Hypothalamus (tissue), 51 donors: ENCODE measurements at places on chromosomes 4 and X.
A peak's percentile ranks its signal among the peaks of the same experiment; 100 is the strongest.

DNA sequence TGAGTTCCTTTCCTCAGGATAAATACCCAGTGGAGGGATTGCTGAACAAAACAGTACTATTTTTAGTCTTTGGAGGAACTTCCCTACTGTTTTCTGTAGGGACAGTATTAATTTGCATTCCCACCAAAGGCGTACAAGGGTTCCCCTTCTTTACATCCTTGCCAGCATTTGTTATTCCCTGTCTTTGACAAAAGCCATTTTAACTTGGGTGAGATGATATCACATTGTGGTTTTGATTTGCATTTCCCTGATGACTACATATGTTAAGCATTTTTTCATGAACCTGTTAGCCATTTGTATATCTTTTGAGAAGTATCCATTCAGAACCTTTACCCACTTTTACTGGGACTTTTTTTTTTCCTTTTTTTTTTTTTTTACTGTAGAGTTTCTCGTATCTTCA, 126.2 kb upstream of the ANXA10 start:
- no peak for DNase-seq

- DNase-seq = peak; percentile 4
These were observed 122.4 kb downstream of the C4orf33 start for GRCh38 chr4:129218360-129218759.

DNA sequence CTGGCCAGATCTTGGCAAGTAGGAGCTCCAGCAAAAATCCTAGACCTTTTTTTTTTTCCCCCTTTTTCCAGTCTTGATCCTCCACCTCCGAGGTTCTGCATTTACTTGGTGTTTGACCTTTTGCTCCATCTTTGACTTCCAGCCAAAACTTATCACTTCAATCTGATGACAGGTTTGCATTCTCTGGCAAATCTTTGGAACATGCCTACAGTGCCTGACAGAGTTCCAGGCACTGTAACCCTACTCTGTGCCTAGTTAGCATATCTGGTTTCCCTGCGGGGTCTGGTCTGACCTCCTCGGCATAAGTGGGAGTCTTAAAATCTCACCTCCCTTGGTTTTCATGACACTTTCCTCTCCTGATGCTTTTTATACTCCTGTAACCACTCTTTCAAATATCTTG, 39.4 kb upstream of the NR3C2 start:
- no peak for DNase-seq

GRCh38 chr4:13527981-13528820, 16.1 kb downstream of the NKX3-2 start:
- no peak for DNase-seq

DNA sequence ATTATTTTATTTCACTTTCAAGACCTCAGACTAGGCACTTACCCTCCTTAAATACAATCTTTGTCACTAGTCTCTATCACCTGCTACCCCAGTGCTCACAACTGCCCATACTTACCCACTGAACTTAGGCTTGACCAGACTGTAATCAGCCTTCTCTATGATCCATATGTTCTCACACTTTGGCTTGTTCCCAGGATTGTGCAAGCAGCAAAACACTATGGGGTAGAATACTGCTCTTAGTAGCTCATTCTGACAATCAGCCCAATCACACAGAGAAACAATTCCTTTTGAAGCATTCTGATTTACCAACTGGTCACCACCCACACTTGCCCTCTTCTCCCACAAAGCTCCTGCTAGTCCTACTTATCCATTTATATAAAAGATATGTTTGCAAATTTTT, 878.3 kb downstream of the FSTL5 start:
- DNase-seq = no peak

DNA sequence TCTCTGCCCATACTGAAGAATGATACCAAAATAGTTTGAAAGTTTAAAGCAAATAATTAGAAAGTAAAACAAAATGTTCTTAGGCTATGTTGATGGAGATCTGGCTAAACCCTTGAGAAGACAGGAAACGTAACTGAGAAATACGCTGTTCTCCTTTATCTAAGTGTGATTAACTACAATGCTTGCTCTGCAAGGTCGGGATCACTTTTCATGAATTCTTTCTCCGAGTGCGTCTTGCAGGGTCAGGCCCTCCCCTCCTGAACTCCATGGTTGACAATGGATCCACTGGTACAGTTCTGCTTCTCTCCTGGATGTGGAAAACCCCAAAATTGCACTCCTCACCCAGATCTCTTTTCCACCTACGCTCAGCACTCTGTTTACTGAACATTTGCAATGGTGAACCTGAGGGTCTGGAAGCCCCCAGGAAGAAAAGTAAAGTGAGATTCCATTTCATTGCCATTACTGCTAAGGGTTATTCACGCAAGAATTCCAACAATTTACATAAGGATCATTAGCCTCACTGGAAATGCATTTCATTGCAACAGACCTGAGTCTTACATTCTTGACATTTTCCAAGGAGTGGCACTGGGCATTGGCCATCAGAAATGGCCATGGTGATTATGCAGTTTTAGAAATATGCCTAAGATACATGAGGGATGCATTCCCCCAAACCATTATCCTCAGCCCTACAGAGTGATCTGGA, 24.6 kb upstream of the WWC2 start:
- DNase-seq = no peak

DNA sequence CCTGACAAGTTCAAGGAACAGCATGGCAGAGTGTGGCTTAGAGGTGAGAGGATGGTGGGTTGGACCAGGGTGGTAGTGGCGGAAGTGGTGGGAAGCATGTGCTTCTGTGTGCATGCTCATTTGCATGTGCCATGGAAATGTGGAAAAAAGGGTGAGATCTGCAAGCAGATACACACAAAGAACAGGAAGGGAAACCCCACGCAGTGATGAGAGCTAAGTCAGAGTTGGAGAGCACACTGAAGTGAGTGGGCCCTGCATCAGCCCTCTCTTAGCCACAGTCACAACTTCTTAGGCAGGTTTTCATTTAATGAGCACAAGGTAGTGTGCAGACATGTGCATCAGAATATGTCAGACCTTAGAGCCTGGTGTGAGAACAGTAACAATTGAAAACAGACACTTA, 483.8 kb downstream of the AFF2 start:
- DNase-seq = no peak

GRCh38 chrX:133921764-133922389, 63.5 kb downstream of the GPC3 start:
- DNase-seq = no peak

- no peak for DNase-seq
These were observed 69.5 kb downstream of the ANAPC4 start for GRCh38 chr4:25446611-25447010.

DNA sequence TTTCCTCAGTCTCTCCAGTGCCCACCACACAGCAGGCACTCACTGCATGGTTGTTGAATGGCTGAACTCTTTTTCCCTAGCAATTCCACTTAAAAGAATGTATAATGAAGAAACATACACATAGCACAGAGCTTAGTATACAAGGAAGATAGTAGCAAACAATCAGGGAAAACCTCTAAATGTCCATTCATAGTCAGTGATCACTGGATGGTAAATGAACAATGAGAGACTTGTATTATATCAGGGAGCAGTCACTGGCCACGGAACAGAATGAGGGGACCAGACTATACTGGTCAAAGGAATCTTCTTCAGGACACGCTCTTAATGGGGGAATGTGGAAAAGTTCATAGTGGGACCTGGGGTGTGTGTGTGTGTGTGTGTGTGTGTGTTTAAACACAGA, 43.6 kb upstream of the FAM156A start:
- DNase-seq = no peak

GRCh38 chr4:21290562-21290961, 590.3 kb downstream of the PACRGL start:
- no peak for DNase-seq

GRCh38 chr4:78179196-78179595, 122.1 kb downstream of the FRAS1 start:
- no peak for DNase-seq

GRCh38 chrX:55490974-55491373, 1.3 kb upstream of the USP51 start:
- DNase-seq = no peak

DNA sequence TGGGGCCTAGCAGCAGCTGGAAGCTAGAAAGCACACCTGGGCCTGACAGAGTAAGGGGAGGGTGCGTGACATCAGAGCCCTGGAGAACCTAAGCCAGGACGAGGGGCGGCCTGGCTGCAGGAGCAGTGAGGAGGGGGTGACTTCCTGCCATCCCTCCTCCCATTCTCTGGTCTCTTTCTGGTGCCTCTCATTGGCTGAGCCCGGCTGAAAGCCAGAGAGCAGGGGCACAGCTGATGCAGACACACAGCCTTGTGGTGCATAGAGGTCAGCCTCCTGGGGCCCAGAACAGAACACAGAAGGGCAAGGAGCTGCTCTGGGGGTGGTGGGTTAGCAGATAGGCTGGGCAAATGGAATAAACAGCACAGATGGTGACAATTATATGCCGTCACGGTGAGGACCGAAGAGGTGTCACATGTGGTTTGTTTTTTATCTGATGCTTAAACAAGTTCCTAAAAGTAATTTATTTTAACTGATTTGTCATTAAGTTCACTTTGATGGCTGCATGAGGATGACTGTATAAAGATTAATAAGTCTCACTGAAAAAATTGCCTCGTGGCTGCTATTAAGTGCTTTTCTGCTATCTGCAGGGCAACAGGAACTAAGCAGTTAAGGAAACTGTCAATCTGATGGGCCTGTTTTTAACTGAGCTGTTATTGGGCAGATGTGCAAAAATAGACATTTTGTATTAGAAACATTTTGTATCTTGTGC, 102.0 kb downstream of the FNIP2 start:
- DNase-seq = no peak
